Aortic smooth muscle cell (primary cell): ENCODE measurements at places on chromosomes 3 and 15. TPM values are rescaled to one million over a fixed set of nuclear protein-coding genes. Genes with fewer than 3 reads are reported as not detected.

DOCK3 gene
- total RNA-seq = 0.25 and 0.53 TPM in 2 replicates

SIAH2 gene
- total RNA-seq = 13.3 and 15.0 TPM in 2 replicates

CSTA gene
- 0.66 TPM in 1 of 2 replicates, not detected in the other for total RNA-seq

SKIC8 gene
- total RNA-seq = 83.4 and 96.8 TPM in 2 replicates

SPSB4 gene
- under 0.01 TPM in 1 of 2 replicates, not detected in the other for total RNA-seq

CLDN18 gene
- total RNA-seq = not detected in 2 replicates

GCSAM gene
- not detected in 2 replicates for total RNA-seq

NDN gene
- total RNA-seq = 39.4 and 42.4 TPM in 2 replicates

GHRL gene
- not detected in 2 replicates for total RNA-seq

A4GNT gene
- not detected in 2 replicates for total RNA-seq

GNB4 gene
- total RNA-seq = 57.2 and 71.6 TPM in 2 replicates

NOX5 gene
- 0.13 and 0.19 TPM in 2 replicates for total RNA-seq

FGF12 gene
- total RNA-seq = 0.12 and 0.13 TPM in 2 replicates

ARHGEF26 gene
- 1.8 and 2.6 TPM in 2 replicates for total RNA-seq

NFKBIZ gene
- total RNA-seq = 28.7 and 56.8 TPM in 2 replicates

ARRDC4 gene
- total RNA-seq = 4.4 and 5.2 TPM in 2 replicates

KBTBD12 gene
- total RNA-seq = 0.12 TPM in 1 of 2 replicates, not detected in the other

RPL15 gene
- 1,592 and 1,778 TPM in 2 replicates for total RNA-seq

WNT5A gene
- 39.0 and 85.9 TPM in 2 replicates for total RNA-seq

WNT7A gene
- not detected in 2 replicates for total RNA-seq

SLC28A1 gene
- not detected in 2 replicates for total RNA-seq

GABRR3 gene
- total RNA-seq = not detected in 2 replicates

RHOV gene
- 0.06 TPM in 1 of 2 replicates, not detected in the other for total RNA-seq

ISL2 gene
- 0.12 and 0.26 TPM in 2 replicates for total RNA-seq

NLGN1 gene
- total RNA-seq = 2.6 and 2.8 TPM in 2 replicates
